Progenitor cell of endocrine pancreas (in vitro differentiated cells): ENCODE measurements at places on chromosomes 12 and 14.

- peak; percentile 61 for DNase-seq
Observed at GRCh38 chr14:23056956-23057756, at the start of gene CDH24. Gene CDH24, minus strand, starts transcription at chr14:23057520. Its CDS starts 1,787 bp downstream, at chr14:23055733.

DNA sequence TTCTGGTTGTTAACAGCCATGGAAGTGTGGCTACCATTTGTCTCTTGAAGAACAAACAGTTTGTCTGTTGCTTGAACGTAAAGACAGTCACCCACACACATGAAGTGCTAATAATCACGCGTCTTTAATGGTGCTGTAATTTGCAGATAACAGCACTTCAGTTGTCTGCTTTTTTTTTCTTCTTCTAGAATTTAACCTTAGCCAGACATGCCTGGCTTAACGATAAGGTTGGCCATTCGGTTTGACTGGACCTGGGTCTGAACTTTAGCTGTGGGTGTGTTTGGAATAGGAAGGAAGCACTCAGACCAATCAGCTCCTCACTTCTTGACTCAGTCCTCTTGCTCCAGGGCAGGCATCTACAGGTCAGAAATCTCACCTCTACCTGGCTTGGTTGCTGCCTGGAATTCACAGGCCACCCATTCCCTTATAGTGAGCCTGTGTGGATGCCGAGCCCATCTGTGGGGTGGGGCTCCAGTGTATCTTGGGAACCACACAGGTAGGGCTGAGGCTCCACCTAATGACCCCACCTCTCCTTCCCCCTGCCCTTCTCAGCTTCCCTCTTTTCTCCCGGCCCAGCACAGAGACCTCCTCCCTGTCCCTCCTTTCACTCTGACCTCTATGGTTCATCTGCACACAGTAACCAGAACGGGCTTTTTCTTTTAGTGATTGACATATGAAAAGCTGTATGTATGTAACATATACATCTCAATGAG lies 246.4 kb upstream of the PWP1 start:
- no peak for DNase-seq

- DNase-seq: no peak
Observed at GRCh38 chr14:64387232-64387781, 846 bp upstream of the MTHFD1 start.

DNA sequence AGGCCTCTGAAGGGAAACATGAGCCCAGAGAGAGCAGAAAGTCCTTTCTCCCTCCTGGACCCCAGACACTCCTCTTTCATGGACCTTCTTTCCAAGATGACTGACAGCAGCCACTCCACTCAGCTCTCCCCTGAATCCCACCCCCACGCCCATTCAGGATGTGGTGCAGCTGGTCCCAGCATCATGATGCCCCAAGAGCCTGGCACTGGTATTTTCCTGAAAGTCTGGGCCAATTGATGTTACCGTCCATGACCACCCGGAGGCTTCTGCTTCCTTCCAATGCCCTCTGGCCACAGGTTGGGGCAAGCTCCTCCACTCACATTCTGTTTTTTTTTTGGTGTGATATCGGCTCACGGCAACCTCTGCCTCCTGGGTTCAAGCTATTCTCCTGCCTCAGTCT lies 112.6 kb downstream of the CALM1 start:
- DNase-seq: no peak

GRCh38 chr12:64171715-64172114 lies 50.4 kb downstream of the KICS2 start:
- no peak for DNase-seq

DNA sequence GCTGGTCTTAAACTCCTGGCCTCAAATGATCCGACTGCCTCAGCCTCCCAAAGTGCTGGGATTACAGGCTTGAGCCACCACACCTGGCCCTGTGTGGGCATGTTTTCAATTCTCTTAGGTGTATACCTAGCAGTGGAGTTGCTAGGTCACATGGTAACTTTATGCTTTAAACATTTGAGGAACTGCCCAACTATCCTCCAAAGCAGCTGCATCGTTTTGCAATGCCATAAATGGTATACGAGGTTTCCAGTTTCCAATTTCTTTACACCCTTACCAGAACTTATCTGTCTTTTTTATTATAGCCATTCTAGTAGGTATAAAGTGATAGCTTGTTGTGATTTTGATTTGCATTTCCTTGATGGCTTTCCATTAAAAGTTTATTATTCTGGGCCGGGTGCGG lies 25.1 kb downstream of the RBMS2 start:
- DNase-seq: no peak

DNA sequence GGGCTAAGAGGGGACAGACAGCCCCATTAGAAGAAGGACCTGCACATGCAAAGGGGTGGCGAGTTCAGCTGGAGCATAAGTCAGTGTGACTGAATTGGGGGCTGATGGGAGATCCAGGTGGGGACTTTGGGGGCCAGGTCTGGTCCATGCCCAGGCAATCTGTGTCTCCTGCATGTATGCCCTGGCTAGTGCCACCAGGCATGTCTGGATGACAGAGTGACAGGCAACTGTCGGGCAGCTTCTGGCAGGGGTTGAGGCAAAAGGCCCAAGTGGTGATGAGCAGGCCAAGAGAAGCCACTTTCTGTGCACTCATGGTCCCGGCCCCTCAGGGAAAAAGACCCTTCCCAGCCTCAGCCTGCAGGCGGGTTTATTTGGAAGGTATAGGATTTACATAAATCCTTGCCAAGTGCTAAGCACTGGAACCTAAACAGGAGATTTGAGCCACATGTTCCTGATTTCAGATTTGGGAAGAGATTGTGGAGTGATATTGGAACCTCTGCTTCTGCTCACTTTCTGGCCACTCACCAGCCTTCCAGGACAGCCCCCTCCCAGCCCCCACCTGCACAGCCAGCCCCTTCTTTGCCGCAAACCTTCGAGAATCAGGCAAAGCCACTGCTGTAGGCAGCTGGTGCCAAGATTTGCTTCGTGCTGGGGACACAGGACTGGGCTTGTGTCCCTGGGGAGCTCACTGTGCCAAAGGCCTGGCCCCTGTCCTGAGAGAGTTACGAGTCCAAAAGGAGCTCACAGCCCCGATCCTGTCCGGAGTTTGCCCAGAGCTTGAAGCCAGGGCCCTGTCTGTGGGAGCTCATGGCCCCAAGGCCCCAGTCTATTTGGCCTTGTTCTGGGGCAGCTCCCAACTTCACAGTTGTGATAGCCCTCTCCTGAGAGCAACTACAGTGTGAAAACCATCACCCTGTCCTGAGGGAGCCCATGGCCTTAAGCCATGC lies 232.5 kb upstream of the RTL1 start:
- no peak for DNase-seq
